ENCODE measurements at places on chromosomes 12 and 14.

DNA sequence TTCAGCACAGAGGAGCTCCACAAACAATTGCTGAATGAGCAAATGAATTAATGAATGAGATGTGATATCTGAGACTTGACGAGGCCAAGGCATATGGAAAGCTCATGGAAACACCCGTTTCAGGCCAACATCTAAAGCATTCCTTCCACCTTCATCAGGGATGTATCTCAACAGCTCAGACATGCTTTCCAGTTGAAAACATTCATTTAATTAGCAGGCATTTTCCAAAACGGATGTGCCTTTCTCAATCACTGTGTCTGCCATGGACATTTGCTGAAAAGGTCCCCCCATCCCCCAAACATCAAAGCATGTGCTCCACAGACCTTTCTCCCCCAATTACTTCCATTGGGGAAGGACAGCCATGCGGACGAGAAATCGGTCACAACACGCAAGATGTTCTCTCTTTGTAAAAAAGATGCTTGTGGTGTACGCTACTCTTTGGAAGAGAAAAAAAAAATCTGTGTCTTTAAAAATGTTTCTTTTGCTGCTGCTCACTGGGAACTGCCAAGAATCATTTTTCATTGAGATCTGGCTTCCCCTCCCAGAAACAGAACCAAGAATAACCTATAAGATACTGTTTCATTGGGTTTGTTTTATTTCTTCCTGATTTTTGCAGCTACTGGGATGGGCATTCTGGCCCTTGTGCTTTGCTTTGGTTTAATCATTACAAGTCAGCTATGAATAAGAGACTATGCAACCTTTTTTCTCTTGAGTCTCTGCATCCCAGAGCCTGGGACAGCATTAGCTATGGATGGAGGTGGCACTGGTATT is 528.2 kb downstream of the MED13L start:
- DNase-seq: no peak

DNA sequence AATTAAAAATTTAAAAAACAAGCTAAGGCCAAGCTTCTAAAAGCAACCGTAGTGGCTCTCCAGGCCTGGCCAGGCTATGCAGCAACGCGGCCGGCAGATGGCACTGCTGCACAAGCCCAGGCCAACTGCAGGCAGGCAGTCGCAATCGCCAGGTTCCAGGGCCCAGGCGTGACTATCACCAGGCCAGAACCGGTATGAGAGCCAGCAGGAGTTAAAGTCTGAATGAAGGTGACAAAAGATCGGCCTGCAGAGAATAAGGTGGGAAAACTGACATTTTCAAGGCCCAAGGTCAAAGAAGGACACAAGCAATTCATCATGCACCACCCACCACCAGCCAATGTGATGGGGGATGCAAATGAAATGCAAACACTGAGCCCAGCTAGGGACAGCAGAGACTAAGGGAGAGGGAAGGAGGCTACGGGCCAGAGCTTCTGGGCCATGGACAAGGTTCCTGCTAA is 43.6 kb upstream of the ANO2 start:
- DNase-seq: peak; percentile 23

DNA sequence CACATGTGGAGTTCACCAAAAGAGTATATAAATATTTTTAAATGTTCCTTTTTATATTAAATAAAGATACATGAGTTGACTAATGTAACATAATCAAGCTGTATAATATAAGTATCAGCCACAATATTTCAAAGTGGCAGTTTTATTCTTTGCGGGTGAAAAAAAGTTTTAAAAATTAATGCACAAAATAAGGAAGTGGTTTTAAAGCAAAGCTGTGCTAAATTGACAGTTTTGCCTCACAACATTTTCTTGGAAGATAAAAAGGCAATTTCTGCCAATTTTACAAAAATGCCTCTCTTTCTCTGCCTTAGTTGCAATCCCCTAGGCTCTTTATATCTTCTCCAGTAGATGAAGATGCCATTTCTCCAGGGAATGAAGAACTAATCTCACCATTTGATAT is 719.1 kb downstream of the C12orf50 start:
- DNase-seq: no peak

- no peak for DNase-seq
Measured at GRCh38 chr12:85927166-85927565, 53.1 kb downstream of the NTS start.

- DNase-seq: no peak
Measured at GRCh38 chr14:91388551-91388975, 29.1 kb downstream of the CCDC88C start.

GRCh38 chr14:73342670-73343069 is 105.4 kb downstream of the PAPLN start:
- DNase-seq: no peak

GRCh38 chr12:79689061-79689476 is 1.7 kb downstream of the PAWR start:
- DNase-seq: peak; percentile 18

DNA sequence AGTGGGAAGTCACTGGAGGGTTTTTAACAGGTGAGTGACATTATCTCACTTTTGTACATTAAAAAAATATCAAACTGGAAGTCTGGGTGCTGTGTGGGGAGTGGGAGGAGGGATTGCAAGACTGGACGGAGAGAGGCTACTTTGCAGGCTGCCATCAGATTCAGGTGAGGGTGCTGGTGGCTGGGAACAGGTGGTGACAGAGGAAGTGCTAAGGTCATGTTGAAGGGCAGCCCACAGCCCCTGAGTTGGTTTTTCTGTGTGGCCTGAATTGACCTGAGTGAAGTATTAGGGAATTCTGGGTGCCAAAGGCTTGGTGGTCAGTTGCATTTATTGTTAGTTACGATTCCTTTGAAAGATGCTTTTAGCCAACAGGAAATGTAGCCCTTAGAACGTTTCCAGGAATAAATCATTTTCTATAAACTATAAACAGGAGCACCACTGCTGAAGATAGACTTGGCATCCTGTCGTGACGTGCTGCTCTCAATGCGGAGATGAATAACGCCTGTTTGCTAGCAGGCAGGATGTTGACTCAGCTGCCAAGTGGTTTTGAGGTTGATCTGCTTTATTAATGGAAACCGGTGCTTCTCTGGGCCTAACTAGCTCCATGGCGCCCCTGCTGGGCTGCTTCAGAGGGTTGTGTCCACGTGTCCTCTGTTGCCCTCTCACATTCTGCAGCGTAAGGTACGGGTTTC is 707.5 kb upstream of the TMEM132C start:
- peak; percentile 99 for DNase-seq

DNA sequence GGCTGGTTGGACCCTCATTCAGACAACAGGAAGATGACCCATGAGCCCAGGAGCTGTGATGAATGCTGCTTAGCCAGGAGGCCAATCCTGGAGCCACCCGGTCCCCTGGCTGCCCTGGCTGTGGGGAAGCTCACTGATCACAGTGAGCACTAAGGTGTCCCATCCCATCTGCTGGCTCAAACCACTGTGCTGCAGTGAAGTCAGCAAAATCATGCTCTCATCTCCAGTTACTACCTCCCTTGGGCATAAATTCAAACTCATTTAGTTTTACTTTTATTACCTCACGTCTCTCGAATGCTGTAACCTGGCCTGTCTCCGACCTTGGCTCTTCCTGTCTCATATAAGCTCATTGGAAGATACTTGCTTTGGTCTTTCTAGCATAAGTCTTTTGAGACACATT is 112.4 kb downstream of the APAF1 start:
- no peak for DNase-seq

DNA sequence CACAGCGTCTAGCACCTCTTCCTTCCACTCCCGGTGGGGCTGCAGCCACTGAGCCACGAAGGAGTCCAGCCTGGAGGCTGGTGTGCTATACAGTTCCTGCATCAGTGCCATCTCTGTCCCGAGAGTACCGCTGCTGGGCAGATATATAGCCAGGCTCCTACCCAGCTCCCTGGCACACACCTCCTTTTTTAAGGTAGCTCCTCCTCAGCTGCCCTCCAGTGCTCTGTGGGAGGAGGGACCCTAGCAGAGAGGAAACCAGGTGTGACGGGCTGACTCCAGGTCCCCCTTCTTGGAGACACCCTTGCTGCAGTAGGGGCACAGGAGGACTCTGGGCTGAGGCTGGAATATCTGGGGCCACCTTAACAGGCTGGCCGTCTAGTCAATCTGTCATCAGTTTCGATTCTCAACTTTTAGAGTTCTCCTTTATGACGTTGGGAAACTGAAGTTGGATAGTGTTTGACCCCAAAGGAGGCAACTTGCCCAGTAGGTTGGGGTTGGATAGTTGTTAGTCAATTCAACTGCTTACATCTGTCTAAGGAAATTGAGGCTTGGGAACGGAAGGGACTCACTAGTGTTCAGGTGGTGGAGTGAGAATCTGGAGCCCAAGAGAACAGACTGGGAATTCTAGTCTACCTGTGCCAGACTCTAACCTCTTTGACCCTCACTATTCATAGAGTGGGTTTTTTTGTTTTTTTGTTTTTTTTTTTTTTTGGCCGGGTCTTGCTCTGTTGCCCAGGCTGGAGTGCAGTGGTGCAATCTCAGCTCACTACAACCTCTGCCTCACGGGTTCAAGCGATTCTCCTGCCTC is at the start of gene OASL:
TSS of gene OASL (minus strand) at position 386 of the 808 bp plus-strand sequence. CDS start at position 111, 275 bp downstream.
- DNase-seq: no peak

DNA sequence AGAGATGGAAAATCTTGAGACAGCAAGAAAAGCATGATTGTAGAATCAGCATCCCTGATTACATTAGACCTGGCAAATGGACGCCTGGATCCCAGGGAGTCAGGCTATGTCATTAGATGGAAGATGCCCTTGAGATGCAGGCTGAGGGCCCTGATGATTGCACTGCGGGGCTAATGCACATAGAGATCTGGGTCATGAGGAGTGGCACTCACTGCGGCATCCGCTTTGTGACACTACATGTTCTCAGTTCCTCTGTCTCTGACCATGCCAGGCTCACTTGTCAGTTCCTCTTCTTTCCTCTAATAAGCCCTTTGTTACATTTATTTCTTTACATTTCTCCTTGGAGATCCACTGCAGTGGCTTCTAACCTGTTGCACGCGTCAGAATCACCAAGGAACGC is 70.1 kb upstream of the GPATCH2L start:
- no peak for DNase-seq

- DNase-seq: no peak
Measured at GRCh38 chr14:70422538-70422937, 5.6 kb upstream of the SYNJ2BP start.

DNA sequence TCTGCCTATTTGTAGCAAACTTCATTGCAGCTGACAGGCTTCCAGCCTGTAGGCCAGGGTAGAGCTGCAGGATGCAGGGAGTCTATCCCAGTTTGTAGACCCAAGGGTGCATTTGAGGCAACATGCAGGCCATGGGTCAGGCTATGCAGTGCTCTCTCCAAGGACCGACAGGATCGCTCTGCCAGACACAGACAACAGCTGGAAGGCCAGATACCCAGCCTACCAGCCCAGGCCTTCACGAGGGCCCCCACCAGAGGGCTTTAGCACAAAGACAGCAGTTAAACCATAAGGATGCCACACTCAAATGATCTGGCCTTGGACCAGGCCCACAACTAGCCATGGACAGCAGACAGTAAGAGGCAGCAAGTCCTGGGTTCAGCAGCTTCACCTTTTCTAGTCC is 10.3 kb downstream of the KCTD10 start:
- no peak for DNase-seq
